Keratinocyte (primary cell): ENCODE measurements at places on chromosomes 13 and 19.

DNA sequence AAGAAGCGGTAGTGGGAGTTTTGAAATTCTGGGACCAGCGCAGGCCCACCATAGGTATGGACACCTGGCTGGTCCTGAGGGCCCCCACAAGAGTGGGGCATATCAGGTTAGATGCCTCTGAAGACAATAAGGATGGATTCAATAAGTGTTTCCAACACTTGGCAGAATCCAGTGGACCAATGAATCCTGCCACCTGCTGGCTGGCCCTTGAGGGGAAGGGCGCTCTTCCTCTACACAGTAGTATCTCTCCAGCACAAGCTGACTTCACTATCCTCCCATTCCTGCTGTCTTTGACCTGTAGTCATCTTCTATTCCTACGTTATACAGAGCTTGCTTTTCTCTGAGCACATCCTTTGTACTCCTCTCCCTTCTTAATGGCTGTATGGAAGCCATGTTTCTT is 199.7 kb upstream of the TSHZ3 start:
- no peak for DNase-seq

DNA sequence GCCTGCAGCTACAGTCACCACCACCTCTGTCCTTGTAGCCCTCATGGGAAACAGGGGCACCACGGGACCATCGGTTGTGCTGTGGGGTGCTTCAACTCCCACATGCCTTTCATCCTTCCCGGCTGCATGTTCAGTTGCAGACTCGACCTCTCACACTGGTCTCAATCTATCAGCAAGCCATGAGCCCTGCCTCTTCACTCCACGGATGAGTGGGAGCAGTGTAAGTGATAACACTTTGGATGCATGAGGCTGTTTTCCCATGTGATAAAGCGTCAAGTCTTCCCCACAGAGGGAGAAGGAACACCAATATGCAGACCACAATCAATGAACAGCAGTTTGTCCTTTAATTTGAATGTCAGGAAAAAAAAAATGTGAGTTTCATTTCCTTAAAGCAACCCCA is 12.2 kb downstream of the SERP2 start:
- DNase-seq, result no peak

DNA sequence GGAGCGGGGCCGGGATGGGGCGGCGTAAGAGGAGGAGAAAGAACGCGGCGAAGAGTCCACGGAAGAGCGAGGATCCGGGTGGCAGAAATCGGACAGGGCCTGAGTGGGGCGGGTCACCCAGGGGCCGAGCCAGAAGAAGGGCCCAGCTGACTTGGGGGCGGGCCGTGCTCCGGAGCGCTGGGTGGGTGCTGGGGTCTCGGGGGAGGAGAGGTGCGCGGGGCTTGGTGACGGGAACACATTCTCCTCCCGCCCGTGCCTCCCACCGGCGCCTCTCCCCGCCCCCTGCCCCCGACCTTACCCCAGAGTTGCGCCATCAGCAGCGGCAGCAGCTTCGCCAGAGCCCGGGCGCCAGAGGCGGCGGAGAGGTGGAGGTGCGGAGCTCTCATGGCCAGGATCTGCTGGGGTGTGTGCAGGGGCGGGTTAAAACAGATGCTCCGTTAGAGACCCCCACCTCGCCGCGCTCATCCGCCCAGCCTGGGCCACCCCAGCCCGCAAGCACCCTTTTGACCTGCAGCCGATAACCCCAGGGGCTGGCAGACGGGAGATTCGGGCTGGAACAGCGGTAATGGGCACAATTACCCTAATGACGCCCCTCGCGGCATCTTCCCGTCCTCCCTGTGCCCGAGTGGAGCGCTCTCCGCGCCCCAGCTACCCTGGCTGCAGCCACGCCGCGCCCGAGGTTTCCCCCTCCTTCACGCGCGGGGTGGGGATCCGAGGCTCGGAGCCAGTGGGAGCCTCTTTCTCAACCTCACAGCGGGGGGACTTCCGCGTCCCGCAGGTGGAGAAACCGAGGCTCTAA is 565 bp downstream of the KLK10 start:
- DNase-seq, result no peak

- DNase-seq, result no peak
Observed at GRCh38 chr13:101530293-101530692, 77.8 kb downstream of the ITGBL1 start.

DNA sequence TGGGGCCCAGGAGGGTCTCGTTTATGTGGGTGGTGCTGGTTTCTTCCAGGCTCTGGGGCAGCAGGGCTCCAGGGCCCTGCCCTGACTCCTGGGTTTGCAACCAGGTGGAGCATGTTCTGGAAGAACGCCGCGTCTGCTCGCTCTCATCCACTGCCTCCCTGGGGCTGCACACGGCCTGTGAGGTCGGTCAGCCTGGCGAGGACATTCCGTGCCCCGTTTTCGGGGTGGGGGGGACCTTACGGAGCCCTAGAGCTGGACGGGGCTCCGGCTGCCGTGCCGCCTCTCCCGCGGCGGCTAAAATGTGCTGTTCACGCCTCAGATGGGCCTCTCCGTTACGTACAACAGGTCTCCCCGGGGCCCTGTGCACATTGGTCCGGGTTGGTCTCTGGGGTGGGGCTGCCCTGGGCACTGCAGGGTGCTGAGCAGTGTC is 3.3 kb downstream of the GNA11 start:
- no peak for DNase-seq

DNA sequence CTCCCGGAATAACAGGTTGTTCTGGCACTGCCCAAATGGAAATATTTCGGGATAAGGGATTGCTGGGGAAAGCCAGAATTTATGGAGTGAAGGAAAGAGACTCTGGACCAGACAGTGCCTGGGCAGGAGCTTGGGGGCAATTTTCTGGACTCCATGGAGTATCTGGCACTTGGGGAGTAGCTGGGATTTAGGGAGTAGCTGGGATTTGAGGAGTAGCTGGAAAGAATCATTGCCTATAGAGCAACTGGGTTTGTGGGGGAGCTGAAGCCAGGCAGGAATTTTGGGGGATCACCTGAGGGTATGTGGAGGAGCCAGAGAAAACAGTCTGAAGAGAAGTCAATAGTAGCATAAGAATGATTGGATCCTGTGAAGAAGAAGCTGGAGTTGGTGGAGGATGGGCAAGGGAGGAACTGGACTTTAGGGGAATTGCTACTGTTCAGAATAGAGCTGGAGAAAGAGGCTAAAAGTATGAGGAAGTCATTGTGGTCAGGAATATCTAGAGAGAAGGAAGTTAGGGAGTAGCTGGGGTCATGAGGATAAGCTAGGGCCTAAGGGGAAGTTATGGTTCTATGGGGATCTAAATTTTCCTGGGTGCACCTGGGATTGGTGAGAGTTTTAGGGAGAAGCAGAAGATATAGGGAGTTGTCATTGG is 14.8 kb downstream of the FSD1 start:
- DNase-seq, result no peak
